ENCODE measurements at places on chromosomes 4 and X.

DNA sequence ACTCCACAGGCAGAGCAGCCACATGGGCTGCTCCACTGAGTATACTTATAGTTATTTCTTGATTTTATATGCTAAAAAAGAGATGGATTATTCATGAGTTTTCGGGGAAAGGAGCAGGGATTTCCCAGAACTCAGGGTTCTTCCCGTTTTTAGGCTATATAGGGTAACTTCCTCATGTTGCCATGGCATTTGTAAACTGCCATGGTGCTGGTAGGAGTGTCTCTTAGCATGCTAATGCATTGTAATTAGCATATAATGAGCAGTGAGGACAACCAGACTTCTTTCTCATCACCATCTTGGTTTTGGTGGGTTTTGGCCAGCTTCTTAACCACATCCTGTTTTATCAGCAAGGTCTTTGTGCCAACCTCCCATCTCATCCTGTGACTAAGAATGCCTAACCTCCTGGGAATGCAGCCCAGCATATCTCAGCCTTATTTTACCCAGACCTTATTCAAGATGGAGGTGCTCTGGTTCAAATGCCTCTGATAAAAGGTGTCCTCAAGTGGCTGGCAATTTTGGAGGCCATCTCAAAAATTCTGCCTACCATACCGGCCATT lies 213.0 kb upstream of the VEGFC start:
- no peak for DNase-seq

DNA sequence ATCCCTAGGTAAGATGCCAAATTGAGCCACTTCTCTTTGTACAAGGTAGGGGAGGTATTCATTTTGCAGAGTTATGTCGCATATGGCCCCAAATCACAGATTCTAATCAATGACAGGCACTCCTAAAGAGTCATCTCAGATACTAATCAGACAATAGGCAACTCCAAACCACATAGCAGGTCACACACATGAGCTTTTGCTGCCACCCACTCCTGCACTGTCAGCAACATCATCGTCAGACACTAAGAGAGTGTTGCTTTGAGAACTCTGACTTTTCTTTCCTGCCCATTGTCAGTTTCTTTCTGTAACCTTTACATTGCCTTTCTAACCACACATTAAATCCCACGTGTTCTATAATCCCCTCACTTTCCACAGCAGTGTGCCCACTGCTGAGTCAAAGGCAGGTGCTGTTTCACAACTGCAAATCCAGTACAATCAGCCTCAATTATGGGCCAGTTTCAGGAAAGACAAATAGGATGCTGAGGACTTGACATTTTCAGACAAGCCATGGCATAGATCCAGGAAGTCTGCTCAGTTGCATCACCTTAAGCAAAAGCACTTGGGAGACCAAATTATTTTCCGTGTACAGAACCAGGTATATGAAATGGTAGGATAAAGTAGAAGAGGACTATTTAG lies 23.5 kb downstream of the TMEM31 start:
- DNase-seq: no peak

DNA sequence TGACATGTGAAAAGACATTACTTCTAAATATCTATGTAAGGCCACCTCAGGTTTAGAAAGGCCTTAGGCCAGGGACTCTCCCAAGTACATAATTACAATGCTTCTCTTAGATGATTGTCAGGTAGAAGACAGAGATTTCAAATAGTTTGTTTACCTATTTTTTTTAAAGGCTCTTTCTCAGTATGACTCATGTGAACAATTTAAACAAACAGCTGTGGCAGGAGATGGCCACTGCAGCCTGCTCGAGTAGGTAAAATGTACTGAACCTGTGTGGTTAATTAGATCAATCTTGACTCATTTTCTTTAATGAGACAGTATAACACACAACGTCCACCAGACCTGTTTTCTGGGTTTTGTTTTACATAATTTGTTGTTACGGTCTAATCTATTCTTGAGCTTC lies 50.2 kb downstream of the LEF1 start:
- DNase-seq: peak; percentile 38

GRCh38 chr4:81684352-81684751 lies 212.6 kb upstream of the RASGEF1B start:
- no peak for DNase-seq

DNA sequence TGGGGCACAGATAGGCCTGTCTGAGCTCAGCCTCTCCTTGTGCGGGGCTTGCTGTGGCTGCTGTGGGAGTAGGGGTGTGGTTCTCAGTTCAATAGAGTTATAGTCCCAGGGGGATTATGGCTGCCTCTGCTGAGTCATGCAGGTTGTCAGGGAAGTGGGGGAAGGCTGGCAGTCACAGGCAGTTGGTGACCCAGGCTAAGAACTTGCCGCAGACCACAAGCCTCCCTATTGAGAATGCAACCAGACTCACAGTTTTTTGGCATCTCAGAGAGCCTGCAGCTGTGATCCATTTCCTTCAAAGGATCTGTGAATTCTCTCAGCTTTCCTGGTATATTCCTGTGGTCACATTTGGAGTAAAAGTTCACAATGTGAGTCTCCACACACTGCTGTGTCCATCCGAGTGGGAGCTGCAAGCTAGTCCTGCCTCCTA lies 364.9 kb downstream of the ZNF674 start:
- DNase-seq: no peak

GRCh38 chrX:124476562-124476961 lies 130.2 kb downstream of the SH2D1A start:
- DNase-seq: no peak

GRCh38 chrX:2677764-2678163 lies 13.3 kb upstream of the CD99 start:
- no peak for DNase-seq

GRCh38 chr4:173666-174314 lies 49.5 kb downstream of the ZNF718 start:
- DNase-seq: no peak

DNA sequence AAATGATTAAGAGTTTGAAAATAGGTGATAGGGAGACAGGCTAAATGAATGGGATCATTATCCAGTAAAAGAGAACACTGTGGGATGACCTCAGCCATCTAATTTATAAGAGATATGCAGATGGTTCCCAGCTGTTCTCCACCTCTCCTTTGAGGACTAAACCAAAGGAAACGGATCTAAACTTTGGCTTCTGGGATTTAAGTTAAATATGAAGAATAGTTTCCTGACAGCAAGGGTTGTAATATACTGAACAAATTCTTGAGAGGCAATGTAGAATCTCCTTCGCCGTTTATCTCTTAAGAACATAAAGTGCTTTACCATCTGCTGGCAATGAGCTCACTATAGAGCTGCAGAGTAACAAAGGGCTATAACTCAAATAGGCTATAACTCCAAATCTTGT lies 35.4 kb upstream of the HPGDS start:
- no peak for DNase-seq

DNA sequence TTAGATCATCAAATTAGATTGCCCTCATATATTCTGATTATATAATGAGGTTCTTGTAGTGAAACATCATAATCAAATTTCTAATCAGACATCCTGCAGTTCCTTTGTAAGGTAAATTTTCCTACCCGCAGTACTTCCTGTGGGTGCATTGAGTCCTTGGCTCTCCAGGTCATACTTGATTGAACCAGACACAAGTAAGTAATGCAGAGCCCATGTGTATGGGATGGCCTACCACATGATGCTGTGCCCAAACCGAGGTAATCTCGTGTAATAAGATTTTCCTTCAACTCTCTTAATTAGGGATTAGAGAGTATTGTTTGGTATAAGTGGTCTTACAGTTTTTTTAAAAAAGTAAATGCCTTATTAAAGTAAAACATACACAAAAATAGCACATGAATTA lies 1841.8 kb downstream of the PCDH7 start:
- no peak for DNase-seq

GRCh38 chrX:154734061-154734781 lies 16.7 kb downstream of the GAB3 start:
- DNase-seq: peak; percentile 48

- DNase-seq: no peak
Observed at GRCh38 chrX:49237060-49237459, 1.8 kb downstream of the CCDC22 start.

- no peak for DNase-seq
Observed at GRCh38 chr4:18664171-18664570, 642.6 kb upstream of the LCORL start.

GRCh38 chr4:41067369-41067768 lies 147.0 kb downstream of the APBB2 start:
- DNase-seq: no peak

GRCh38 chrX:25663701-25664100 lies 474.4 kb upstream of the MAGEB18 start:
- no peak for DNase-seq

DNA sequence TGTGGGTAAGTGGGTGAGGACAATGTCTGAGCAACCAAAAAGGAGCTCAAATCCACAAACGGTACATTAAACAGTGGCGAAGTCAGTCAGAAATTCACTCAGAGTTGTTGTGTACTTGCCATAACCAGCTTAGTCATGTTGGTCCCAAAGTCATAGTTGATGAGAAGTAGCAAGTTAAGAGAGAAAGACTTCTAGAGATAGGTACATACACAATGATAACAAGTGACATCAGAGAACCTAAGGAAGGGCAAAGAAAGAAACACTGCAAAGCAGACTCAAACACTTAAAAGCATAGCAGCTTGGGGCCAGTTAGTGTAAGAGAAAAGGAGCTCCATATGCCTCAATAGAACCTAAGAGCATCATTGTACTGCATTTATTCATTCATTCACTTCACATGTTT lies 30.2 kb downstream of the DYNLT3 start:
- no peak for DNase-seq

DNA sequence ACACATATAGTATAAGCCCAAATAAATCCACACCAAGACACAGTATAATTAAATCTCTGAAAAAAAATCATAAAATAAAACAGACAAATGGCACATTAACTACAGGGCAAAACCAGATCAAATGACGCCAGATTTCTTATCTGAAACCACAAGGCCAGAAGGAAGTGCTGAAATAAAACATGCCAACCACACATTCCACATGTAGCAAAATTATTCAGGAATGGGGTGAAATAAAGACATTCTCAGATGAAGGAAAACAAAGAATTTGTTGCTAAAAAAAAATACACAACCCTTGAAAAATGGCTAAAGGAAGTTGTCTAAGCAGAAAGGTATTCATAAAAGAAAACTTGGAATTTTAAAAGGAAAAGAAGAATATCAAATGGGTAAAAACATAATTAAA lies 4.5 kb upstream of the DCAF12L1 start:
- DNase-seq: no peak

- no peak for DNase-seq
Observed at GRCh38 chrX:129188231-129188630, 335.1 kb downstream of the SMARCA1 start.
